ENCODE measurements at places on chromosomes 7 and 10.
A peak's percentile ranks its signal among the peaks of the same experiment; 100 is the strongest.

DNA sequence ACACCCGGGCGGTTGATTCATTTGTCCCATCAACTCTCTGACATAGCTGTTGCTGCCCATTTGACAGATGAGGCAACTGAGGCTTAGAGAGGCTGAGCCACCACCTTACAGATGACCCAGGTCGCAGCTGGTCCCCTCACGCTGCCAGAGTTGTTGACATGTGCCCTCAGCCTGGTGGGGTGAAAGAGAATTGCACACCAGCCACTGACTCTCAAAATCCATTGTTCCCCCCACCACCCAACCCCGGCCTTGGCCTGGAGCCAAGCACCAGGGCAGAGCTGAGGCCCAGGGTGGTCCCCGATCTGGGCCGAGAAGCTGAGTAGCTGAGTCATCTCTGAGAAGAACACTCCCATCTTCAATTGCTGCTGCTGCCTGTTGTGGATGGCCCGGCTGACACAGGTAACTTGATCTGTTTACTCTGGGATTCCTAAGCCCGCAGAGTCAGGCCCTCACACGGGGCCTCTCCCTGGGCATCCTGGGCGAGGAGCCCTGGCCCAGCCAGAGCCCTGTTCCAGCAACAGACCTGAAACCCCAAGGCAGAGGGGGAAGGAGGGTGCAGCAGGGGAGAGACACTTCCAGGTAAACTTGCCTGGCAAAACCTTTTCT lies 27.5 kb downstream of the PVRIG start:
- DNase-seq: peak; percentile 52

DNA sequence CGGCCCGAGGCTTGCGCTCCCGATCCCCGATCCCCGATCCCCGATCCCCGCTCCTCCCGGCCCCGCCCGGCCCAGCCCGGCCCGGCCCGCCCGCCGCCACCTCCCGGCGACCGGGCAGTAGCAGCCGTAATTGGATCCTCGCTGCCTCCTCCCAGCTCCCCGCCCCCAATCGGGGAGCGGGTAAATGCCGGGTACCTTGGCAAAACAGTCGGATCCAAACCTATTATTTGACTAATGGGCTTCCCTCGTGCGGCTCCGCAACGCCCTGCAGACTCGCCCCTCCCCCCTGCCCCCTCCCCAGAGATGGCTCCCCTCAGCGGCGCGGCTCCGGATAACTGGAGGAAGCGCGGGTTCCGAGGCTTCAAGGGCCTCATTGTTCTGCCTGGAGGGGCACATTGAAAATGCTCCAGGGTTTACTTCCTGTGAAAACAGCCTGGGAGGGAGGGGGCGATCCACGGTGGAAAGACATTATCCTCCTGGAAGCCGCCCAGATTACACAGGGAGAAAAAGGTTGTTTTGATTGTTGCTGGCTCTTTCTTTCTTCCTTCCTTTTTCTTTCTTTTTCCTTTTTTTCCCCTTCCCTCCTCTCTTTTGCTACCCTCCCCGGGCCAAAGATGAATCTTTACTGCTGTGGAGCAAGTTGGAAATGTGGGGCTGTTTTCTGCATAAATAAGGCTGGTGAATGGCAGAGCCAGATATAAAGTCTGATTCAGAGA lies 94.7 kb upstream of the ZMIZ1 start:
- DNase-seq: peak; percentile 76

GRCh38 chr10:78449554-78449953 lies 415.9 kb downstream of the RPS24 start:
- DNase-seq: no peak

- DNase-seq: no peak
These were observed 241.6 kb upstream of the CACNA2D1 start for GRCh38 chr7:82685214-82685613.

GRCh38 chr7:92313055-92313454 lies 67.3 kb downstream of the ANKIB1 start:
- no peak for DNase-seq

- DNase-seq: no peak
These were observed 32.3 kb downstream of the FAM241B start for GRCh38 chr10:69662173-69662877.

- DNase-seq: no peak
These were observed 4.4 kb downstream of the MRLN start for GRCh38 chr10:59748834-59749233.

DNA sequence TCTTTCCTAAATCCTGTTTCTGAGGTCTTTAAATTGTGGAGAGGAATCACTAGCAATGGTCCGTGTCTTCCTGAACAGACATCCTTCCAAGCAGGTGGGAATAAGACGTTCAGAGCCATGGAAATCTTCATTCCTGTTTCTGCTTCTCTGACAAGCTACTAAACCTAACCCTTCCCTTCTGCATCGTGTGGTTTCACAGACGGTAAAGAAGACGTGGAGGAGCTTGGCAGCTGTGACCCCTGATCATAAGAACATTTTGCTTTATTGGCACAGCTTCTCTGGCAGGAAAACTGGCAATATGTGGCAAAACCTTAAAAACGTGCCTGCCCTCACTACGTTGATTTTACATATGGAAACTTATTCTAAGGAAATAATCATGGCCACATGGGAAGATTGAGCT lies 63.0 kb upstream of the LOXL4 start:
- DNase-seq: no peak

- DNase-seq: no peak
These were observed 223.4 kb downstream of the EBF3 start for GRCh38 chr10:129740532-129741279.

- no peak for DNase-seq
These were observed 9.9 kb downstream of the CSTF2T start for GRCh38 chr10:51689536-51689935.

DNA sequence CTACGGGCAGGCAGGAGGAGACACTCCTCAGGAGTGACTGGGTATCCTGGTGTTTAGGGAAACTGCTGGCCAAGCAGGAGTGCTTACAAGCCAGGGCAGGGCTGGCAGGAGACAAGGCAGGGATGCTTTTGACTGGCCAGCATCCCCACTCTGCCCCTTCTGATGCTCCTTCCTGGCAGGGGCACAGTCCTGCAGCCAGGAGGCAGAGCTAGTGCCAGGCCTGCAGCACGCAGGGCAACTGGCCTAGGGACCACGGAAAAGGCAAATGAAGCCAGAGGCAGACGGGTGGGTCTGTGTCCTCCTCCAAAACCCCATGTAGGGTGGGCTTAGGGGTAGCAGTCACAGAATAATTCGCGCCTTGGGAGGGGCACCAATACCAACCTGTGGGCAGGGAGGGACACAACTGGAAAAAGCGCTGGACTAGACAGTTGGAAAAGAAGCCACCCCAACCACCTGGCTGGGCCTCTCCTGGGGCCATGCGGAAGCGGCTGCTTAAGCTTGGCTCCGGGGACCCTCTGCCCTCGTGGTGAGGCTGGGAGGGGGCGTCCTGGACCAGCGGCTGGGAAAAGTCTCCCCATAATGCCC lies 4.8 kb downstream of the IMPDH1 start:
- no peak for DNase-seq

- peak; percentile 99 for DNase-seq
These were observed 188.9 kb downstream of the SKIDA1 start for GRCh38 chr10:21336476-21337170.

DNA sequence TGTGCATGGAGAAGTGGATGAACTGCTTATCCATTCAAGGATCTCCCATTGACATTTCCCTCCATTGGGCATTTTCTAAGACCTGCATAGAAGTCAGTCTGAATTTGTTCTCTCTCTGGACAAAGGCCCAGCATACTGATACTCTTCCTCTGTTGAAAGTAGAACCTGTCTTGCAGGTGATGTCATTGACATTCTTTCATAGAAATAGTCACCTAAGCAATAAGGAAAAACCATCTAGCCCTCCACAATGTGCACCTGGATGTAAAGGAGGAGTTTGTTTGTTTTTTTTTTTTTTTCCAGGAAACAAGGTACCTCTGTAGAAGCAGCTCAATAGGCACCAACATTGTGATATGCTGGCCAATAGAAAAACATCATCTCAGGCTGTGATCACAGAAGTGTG lies 150.4 kb downstream of the DPY19L1 start:
- no peak for DNase-seq

GRCh38 chr7:95046494-95047240 lies 139.3 kb downstream of the PPP1R9A start:
- DNase-seq: no peak

DNA sequence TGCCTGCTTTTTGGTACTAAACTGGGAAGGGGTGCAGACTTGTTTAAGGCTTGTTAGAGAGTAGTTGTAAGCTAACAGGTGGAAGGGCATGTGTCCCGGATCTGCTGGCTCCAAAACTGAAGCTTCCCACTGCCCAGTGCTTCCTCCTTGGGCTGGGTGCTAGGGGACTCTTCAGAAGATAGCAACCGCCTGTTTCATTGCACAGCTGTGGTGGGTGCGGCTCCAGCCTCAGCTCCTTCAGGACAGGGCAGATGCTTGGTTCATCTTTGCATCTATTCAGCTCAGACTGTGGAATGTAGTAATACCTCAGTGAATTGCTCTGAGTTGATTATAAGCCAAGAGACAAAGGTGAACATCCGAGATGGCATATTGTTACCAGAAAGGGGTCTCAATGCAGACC lies 527.1 kb downstream of the TYW1 start:
- no peak for DNase-seq

DNA sequence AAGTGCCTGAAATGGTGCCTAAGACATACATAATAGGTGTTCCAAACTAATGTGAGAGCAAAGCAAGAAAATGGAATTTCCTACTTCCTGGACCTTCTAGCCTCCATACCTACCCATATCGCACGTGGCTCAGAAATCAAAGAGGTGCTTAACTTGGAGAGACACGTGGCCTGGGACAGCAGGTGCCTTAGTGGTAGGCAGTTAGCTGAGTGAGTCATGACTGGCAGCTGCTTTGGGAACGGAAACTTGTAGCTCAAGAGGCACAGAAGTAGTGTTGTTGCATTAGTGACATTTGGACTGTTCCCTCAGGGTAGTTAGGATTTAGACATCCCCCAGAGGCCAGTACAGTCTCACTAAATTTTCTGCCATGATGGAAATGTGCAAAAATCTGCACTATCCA lies 12.0 kb upstream of the BMPER start:
- no peak for DNase-seq

- DNase-seq: no peak
These were observed 31.0 kb upstream of the MXI1 start for GRCh38 chr10:110176141-110177030.

GRCh38 chr7:76086070-76086469 lies 38.2 kb downstream of the MDH2 start:
- DNase-seq: peak; percentile 28

- DNase-seq: no peak
These were observed 33.6 kb downstream of the ZNF22 start for GRCh38 chr10:45034301-45034700.
